ENCODE measurements at places on chromosomes 5 and 9. TPM values are rescaled to one million over a fixed set of nuclear protein-coding genes. Genes with fewer than 3 reads are reported as not detected.

DNA sequence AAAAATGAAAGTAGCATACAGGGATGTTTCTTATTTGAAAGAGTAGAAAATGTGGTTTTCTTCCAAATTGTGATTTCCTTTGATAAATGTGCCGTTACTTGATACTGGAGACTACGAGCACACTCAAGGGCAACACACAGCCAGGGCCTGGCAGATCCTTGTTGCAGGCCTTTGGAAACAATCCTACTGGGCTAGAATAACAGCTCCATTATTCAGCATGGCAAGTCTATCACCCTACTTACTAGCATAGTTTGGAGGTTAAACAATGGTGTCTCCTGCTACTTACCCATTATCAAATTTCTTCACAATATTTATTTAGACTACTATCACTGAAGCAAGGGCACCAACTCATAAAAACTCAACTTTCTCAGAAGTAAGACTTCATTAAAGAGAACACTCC lies 140.8 kb upstream of the ZNF608 start:
- no peaks in the 10 kb centered on the region for H3K27me3 ChIP-seq
- DNase-seq: no peak
- no peak overlapping the region for H3K27ac ChIP-seq
- no peaks in the 10 kb centered on the region for H3K4me1 ChIP-seq
- no peaks in the 10 kb centered on the region for H3K36me3 ChIP-seq

- H3K27me3 ChIP-seq: no peaks in the 10 kb centered on the region
- H3K4me1 ChIP-seq: no peaks in the 10 kb centered on the region
- H3K36me3 ChIP-seq: no peaks in the 10 kb centered on the region
- no peak for DNase-seq
- no peak overlapping the region for H3K4me3 ChIP-seq
Observed at GRCh38 chr5:162160401-162160800, 92.8 kb downstream of the GABRG2 start.

DNA sequence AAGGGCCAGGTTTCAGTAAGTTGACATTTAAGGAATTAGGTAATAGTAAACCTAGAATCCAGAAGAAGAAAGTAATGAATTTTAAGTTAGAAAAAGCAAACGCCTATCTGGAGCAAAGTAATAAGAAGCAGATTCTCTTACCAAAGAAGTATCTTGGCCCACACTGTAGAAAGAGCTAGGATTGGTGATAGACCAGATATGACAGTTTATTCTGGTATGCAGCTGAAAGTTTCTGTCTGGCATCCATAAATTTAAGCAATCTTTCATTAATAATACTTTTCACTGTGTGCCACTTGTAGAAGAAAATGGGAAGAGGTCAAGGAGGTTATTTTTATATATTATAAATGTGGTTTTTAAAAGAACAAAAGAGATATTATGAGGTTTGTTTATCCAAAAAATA lies 3.0 kb downstream of the RECK start:
- peaks cover 5% of the 10 kb centered on the region for H3K4me1 ChIP-seq
- H3K27me3 ChIP-seq: no peaks in the 10 kb centered on the region
- H3K36me3 ChIP-seq: no peaks in the 10 kb centered on the region
- no peak overlapping the region for H3K27ac ChIP-seq
- H3K4me3 ChIP-seq: no peak overlapping the region
- DNase-seq: no peak

DNA sequence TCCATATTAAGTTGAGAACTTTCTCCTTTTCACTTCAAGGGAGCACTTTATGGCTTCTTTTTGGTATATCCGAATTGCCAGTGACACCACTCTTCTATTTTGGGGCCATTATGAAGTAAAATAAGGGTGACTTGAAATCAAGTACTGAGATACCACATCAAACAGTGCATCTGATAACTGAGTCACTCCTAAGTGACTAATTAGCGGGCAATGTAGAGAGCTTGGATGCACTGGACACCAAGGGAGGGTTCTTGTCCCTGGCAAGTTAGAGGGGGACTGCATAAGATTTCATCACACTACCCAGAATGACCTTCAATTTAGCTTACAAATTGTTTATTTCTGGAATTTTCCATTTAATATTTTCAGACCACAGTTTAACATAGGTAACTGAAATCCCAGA lies 813.9 kb upstream of the CDH10 start:
- no peaks in the 10 kb centered on the region for H3K4me1 ChIP-seq
- H3K27me3 ChIP-seq: no peaks in the 10 kb centered on the region
- no peaks in the 10 kb centered on the region for H3K36me3 ChIP-seq
- no peak overlapping the region for H3K27ac ChIP-seq
- no peak overlapping the region for H3K4me3 ChIP-seq
- no peak for DNase-seq

DNA sequence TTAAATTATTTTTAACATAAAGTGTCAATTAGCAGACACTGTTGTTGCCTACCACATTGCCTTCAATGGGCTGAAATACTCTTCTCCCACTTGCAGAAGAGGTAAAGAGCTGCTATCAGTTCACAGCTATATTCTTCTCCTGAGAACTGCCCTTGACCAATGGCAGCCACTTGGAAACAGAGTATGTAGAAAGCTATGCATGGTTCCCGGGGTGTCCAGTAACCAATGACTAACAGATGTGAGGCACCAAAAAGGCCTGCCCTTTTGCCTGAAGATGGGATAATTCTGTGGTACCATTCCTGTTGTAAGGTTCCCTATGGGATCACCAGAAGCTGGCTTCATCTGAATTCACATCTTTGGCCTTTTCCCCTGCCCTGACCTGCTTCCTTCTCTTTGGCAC lies 181.4 kb upstream of the MAP3K1 start:
- H3K27me3 ChIP-seq: no peaks in the 10 kb centered on the region
- no peak overlapping the region for H3K27ac ChIP-seq
- H3K4me1 ChIP-seq: no peaks in the 10 kb centered on the region
- no peak overlapping the region for H3K4me3 ChIP-seq
- DNase-seq: no peak

HK3 gene
- total RNA-seq: 26.8 TPM

TMEM215 gene
- not detected for total RNA-seq
